Activated T-helper 2 cell treated with anti-CD3 and anti-CD28 coated beads, Interferon-gamma antibody, Interleukin-2, Interleukin-4, amounts not matched to agents 10 μg/mL and 5 μg/mL and 100 μg/mL, durations not matched to agents 14 hours and 24 hours and 36 hours (primary cell): ENCODE measurements at places on chromosomes 3 and 15.

GRCh38 chr3:176687754-176688153 is 509.5 kb downstream of the TBL1XR1 start:
- DNase-seq, result no peak

GRCh38 chr15:67415181-67415580 is 105.8 kb upstream of the C15orf61 start:
- no peak for DNase-seq

DNA sequence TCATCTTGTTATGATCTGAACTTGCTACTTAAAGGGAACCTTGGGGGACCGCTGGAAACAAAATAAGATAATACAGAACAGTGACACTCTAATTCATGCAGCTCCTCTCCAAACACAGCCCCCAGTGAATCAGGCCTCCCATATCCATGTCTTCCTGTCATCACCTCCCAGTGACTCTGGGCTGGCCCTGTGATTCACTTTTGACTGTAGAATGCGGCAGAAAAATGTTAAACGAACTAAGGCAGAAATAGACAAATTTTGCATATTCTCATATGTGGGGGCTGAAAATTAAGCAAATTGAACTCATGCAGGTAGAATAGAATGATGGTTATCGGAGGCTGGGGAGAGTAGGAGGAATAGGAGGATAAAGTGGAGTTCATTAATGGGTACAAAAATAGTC is 20.2 kb upstream of the GADL1 start:
- DNase-seq, result no peak

GRCh38 chr3:137163241-137163871 is 205.6 kb downstream of the IL20RB start:
- no peak for DNase-seq
